ENCODE measurements at places on chromosomes 3 and 15.

- no peak for DNase-seq
Measured at GRCh38 chr3:149235599-149236424, 14.2 kb upstream of the CP start.

DNA sequence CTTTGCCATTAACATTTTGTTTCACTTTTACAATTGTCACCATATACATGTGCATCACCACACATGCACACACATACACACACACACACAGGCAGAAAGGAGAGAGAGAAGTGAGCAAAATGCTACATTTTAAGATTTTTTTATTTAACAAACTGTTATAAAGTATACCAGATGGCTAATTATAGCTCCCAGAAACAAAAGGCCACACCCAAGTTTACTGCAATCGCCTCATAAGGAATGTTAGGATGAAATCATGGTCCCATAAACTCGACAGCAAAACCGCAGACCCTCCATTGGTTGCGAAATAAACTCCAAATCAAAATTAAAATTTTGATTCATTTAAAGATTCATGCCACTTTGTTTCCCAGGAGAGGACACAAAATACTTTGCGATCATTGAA lies 16.1 kb upstream of the C15orf61 start:
- no peak for DNase-seq

DNA sequence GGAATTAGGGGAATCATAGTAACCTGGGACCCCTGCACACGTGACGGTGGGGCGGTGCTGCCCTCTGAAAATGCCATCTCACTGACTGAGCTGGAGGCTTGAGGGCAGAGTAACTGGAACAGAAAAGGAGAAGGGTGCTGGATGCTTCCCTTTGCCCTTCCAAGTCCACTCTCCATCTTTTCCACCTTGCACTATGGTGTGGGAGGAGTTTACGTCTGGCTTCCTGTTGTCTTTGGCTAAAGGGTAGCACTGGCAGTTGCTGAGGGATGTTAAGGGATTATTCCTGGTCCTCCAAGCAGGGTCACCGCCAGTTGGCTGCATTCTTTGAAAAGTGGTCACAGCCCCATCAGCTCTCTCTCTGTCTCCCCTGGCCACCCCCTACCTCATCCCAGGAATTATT lies 129.4 kb upstream of the SNTN start:
- DNase-seq: no peak

GRCh38 chr3:128994173-128994512 lies 267 bp upstream of the CFAP92 start:
- peak; percentile 51 for DNase-seq
